Spleen (tissue), 13 donors: ENCODE measurements at places on chromosomes 12 and 14.

DNA sequence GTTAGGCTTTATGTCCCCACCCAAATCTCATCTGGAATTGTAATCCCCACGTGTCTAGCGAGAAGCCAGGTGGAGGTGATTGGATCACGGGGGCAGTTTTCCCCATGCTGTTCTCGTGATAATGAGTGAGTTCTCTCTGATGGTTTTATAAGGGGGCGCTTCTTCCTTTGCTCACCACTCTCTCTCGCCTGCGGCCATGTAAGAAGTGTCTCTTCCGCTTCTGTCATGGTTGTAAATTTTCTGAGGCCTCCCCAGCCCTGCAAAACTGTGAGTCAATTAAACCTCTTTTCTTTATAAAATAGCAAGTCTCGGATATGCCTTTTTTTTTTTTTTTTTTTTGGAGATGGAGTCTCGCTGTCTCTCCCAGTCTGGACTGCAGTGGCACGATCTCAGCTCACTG is 13.3 kb downstream of the IL31 start:
- no peak for DNase-seq

DNA sequence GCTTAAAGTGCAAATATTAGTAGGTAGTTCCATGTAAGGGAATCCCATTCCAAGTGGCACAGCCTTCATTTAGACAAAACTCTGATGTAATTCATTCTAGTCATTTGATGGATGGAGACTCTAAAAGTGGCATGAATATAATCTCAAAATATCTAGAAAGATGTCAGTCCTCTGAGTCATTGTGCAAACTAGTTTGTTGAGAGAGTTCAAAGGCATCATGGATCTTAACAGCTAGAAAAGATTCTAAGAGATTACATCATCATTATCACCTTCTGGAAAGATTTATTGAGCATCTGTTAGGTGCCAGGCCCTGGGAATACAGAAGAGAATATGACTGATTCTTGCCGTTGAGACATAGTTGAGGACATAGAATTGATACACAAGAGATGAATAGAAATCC is 30.7 kb downstream of the CRADD start:
- DNase-seq: no peak

DNA sequence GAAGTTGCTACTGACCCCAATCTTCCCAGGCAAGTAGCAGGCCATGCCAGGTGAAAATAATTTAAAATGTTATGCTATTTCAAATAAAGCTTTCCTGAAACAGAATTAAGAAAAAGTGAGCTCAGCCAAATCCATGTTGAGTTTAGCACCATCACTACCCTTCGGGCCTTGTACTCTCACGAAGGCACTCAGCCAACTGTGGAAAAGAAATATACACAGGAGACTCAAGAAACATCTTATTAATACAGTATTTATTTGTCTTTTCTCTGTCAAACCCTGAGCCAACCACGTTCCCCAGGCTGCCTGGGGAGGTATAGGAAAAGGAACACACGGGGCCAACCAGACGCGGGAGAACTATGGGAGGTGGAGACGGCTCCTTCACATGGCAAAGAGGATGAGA is 10.9 kb downstream of the ATP5MC2 start:
- DNase-seq: no peak

DNA sequence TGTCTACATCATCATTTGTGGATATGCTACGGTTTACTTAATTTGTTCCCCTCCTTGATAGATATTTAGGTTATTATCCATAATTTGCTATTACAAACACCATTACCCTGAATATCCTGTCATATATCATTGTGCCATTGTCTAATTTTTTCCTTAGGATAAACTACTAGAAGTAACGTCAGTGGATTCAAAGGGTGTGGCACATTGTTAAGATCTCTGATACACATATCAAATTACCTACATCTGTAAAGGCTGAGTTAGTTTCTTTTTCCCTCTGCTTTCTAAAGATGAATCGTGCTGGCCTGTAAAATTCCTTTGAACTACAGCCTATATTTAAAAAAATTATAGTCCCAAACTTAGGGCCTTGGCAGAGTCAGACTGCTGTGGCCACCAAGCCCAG is 53.9 kb upstream of the STRN3 start:
- DNase-seq: no peak

- DNase-seq: no peak
Observed at GRCh38 chr12:49887536-49888401, 15.9 kb downstream of the FAIM2 start.

- no peak for DNase-seq
Observed at GRCh38 chr12:106671840-106672239, 89.0 kb downstream of the RFX4 start.

DNA sequence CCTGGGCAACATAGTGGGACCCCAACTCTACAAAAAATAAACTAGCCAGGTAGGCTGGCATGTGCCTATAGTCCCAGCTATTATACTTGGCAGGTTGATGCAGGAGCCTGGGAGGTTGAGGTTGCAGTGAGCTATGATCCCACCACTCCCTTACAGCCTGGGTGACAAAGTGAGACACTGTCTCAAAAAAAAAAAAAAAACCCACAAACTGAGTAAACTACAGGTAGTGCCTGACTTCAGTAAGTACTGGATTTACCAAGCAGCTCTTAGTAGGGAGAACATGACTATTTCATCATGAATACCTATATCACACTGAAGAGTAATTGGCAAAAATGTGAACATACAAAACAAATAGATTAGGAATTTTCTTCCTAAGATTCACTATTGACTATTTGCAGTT is 32.4 kb upstream of the AP4S1 start:
- DNase-seq: no peak

GRCh38 chr12:120352117-120352516 is 16.8 kb downstream of the MSI1 start:
- no peak for DNase-seq

DNA sequence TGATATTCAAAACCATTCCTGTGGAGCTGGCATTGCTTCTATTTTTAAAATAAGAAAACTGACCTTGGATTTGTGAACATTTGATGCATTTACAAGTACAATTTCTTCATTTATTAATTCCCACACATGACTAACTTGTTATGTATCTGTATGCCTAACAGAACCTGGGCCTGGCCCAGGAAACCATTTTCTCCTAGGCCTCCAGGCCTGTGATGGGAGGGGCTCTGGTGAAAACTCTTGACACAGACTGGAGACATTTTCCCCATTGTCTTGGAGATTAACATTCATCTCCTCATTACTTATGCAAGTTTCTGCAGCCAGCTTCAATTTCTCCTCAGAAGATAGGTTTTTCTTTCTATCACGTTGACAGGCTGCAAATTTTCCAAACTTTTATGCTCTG is 42.0 kb downstream of the GLIPR1L2 start:
- DNase-seq: no peak

DNA sequence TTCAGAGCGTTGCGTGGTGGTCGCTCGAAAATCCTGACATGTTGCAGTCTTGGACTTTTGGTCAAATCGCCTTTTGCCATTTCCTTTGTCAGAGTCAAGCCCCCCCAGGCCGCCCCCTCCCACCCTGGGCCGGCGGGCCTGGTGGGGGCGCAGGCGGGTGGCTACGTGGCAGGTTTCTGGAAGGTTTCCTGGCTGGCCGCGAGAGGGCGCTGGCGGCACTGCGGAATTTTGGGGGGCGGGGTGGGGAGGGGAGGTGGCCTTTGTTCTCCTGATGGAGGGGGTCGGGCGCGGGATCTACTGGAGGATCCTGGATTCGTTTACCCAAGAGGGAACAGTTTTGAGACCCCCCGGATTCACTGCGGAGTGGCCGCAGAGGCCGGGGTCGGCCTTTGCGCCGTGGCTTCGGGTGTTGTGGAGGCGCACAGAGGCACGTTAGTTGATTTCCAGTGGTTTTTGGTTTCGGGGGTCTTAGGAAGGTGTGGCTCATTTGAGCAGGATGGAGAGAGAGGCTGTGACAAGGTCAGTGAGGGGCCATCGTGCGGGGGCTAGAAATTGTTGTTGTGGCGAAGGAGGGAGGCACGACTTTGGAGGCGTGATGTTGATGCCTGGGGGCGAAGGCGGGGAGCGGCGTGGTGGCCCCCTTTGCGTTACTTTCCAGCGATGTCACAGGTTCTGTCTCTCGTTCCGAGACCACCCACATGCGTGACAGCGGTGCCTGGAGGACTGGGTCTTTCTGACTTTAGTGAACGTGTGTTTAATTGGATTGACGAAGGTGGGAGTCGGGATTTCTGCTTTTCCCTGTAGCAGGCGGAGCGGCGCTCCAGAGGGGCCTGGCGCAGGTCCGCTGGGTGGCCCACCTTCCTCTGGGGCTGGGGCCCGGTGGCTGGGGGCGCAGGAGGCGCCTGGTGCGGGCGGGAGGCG is 1.4 kb downstream of the MEG3 start:
- no peak for DNase-seq

GRCh38 chr14:99632410-99633035 is 12.4 kb upstream of the HHIPL1 start:
- DNase-seq: no peak

DNA sequence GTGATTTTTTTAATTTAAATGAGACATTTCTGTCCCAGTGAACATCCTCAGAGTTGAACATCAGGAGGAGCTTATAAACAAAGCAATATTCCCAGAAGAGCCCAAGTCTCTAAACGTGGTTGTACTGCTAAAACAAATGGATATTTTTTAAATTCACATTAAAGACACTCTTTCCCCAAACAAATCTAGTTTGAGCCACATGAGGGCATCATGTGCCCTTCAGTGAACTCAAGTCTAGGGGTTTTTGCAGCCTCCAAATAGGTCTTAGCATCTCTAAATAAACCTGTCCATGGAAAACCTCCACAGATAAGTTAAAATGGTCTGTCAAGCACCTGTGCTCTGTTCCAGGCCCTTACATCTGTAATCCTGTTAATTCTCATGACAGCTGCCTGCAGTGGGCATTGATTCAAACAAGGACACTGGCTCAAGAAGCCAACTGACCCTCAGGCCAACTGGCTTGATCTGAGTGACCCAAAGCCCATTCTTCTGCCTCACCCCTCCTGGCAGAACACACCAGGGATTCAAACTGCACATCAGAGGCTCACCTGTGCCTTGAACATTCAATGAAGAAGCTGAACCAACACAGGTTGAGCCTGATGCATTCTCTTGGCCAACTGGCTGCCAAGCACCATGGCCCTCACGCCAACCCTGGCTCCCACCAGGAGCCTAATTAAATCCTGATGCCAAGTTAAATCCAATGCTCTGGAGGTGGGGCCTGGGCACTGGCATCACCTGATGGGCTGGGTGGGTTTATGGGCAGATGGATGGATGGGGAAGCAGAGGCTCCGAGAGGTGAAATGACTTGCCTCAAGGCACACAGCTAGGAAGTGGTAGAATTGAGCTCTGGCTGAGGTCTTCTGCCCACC is 8.6 kb downstream of the ISCU start:
- DNase-seq: no peak

- DNase-seq: no peak
Observed at GRCh38 chr14:24900269-24901100, 149.5 kb downstream of the STXBP6 start.

DNA sequence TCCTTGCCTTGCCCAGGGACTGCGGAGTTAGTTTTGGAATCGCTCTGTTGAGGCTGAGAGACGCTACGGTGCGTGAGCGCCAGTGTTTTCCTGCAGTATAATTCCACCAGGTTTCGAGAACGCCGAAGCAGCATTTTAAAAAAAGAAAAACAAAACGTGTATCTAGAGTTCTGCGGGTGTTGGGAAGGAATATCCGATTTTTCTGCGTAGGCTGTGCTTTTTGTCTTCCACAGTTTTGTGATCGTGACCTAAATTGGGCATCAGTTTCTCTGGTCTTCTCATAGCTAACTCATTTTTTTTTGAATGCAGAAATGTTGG is 778 bp downstream of the DNM1L start:
- DNase-seq: no peak
